ENCODE measurements at places on chromosomes 7 and 10.

DNA sequence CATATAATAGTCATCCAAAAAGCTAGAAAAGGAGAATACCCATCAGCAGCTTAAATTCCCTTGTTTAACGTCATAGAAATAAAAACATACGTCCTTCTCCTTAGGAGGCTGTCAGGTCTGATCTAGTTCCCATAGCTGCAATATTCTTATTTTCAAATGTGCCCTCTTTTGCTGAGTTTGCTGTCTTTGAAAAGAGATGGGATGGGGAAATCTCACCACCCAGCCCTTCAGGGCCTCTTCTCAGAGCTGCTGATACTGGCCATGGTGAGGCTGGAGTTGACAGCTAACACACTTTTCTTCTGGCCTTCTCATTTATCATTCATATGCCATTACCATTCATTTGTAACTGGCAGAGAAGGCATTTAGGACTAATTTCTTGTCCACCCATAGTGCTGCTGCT lies 5.1 kb upstream of the PCGF5 start:
- DNase-seq, result no peak

DNA sequence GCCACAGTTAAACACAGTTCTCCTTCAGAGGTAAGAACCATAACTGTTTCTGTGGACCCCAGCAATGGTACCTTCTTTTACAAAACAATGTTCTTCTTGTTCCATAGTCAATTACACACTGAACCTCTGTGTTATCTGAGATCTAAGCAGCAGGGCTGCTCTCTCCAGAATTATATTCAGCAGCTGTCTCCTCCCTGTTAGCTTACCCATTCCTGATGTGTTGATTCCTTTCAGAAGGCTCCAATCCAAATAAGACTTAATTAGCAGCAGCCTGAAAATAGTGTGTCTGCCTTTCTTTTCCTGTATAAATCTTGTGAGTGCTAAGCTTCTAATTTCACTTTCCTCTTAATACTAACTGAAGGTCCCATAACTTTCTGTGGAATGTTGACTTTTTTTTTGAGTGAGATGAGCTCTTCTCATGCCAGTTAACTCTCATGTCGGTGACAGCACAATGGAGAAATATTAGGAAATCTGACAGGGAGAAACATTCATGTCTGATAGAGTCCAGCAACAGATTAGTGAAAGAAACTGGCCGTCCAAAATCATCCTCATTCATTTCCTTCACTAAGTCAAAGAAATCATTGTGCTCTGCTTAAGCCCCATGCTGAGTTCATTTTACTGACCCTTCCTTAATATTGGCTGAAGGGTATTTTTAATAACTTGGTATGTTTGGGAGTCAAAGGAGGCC lies 226.5 kb downstream of the PRKG1 start:
- DNase-seq, result no peak

- DNase-seq, result no peak
Observed at GRCh38 chr7:138871065-138871813, 73.2 kb upstream of the ATP6V0A4 start.

- no peak for DNase-seq
Observed at GRCh38 chr7:68031180-68031943, 1034.7 kb downstream of the TYW1 start.

GRCh38 chr7:110804501-110804900 lies 286.4 kb upstream of the LRRN3 start:
- no peak for DNase-seq

DNA sequence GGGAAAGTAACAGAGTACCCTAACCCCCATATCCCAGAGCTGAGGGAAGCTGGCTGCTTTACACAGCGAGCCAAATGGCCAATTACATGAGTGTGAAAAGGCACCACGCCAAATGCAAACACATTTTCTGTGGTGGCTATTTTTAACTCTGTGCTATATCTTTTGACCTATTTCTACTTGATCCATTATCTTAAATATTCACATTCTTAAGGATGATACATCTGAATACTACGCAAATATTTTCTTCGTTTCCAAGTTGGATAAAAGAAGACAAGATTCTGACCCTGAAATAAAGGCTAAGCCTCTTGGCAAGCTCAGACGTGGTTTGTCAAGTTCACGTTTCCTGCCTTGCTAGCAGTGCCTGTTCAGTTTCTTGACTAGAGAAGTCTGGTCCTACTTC lies 146.7 kb upstream of the TMEM196 start:
- no peak for DNase-seq

DNA sequence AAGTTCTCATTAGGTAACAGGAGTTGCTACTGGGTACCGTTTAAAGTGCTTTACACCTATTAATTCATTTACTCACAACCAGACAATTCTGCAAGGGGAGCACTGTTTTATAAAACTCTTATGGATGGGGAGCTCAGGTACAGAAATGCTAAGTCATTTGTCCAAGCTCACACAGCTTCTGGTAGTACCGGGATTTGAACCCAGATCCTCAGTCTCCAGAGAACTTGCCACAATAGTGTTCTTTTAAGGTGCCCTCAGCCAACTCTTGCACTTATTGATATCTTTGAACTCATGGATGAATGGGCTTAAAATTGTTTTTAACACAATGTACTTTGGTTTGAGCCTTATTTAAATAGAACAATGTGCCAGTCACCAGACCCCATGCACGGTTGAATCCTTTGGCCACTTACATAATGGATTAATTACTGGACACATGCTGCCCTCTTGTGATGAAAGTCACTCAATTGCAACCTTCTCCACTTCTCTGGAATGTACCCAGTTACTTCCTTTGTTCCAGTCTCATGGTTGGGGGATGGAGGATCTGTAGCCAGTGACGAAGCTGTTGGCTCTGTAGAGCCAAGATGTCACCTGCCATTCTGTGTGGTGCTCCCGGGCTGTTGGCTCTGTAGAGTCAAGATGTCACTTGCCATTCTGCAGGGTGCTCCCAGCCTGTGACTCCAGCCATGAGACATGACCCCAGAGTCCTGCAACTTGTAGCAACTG lies 65.6 kb downstream of the NOD1 start:
- DNase-seq, result no peak

DNA sequence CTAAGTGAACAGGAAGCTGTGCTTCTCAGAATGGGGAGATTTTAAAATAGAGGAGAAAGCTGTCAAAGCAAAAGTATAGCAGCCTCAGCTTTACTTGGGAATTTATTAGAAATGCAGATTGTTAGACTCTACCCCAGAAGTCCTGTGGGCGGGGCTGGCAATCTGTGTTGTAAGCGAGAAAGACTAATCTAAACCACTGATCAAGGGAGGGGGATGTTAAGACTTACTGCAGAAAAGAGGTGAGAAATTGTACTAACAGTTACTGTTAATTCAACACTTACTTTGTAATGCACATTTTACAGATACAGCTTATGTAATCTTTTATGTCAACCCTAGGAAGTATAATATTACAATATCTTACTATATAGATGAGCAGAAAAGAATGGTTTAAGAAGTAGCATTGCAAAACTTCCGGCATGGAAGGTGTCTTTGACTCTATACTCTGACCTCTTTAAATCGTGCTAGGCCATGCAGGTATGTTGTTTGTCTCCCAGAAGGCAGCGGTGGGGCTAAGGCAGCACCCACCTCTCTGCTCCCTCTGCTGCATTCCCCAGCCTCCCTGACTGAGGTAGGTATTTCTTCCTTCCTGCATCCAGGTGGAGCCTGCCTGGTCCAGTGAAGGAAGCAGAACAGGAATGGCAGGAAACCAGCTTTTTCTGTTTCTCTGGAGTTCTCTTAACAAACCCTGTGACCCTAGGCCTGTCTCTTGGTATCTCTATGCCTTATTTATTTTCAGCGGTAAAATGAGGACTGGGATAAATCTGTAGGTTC lies 462.2 kb downstream of the AUTS2 start:
- no peak for DNase-seq

GRCh38 chr7:47540387-47541350 lies 41.2 kb downstream of the TNS3 start:
- DNase-seq, result no peak

DNA sequence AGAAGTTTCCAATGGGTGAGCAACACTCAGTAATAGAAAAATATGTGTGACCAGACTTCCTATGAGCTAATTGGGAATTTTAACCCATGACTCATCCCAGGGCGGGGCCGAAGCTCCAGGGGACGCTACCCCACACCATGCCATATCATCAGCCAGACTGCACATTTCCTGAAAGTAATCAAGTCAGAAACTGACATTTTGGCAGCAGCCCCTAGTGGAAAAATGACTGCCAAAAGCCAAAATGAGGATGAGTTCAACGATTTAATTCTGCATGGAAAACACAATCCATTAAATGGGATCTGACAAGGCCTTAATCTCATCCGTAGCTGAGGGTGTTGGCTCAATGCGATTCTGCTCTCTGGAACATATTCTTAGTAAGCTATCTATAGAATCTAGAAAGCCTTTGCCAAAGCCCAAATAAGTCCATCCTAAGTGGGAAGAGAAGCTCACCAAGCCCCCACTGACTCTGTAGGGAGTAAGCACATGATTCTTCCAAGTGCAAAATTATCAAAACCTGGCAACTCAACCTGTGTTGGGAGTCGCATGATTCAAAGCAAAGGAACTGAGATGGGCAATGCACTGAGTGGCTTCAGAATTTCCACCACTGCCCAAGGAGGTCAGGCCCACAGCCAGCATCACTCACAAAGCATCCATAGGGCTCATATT lies 93.1 kb upstream of the PDE1C start:
- DNase-seq, result peak; percentile 50

DNA sequence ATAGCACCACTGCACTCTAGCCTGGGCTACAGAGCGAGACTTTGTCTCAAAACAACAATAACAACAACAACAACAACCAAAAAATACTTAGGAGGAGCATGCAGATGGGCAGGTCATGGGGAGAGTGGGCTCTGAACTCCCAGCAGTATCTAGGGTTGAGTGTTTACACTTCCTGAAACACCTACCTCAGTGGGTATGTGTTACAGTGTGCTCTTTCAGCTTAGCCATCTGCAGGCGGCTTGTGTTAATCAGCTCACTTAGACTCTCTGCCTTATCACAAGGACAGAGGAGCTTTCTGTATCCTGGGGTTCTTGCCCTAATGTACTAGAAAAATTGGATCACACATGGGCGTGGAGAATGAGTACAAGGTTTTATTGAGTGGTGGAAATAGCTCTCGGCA lies 340.2 kb downstream of the KIF20B start:
- DNase-seq, result no peak

GRCh38 chr7:10632712-10633111 lies 341.0 kb upstream of the PHF14 start:
- no peak for DNase-seq

All from ureter (tissue), 1 donor.